ENCODE measurements at places on chromosomes 11 and 22. TPM values are rescaled to one million over a fixed set of nuclear protein-coding genes. Genes with fewer than 3 reads are reported as not detected.

- no peak for DNase-seq
Observed at GRCh38 chr22:42056757-42057511, 13.7 kb downstream of the NAGA start.

DNA sequence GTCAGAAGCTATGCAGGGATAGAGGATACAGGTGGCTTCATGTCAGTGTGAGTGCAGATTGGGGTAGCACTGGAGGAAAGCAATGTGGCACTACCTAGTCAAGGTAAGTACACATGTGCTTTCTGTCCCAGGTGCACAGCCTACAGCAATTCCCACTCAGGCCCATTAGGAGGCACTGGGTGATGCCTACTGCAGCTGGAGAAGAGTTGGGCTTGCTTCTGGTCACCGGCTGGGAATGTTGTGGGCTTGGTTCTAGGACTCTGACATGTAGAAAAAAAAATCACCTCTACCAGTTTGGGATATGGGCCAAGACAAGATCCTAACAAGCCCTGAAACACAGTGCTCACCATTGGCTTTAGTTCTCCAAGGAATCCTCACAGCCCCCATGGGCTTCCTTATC is 69.7 kb downstream of the TENM4 start:
- DNase-seq, result no peak

- DNase-seq, result no peak
Observed at GRCh38 chr11:9077164-9077563, 14.2 kb downstream of the SCUBE2 start.

Gene DEFB131B
- total RNA-seq, result not detected

Gene MISFA
- total RNA-seq, result 0.40 TPM
